ENCODE measurements at places on chromosomes 7 and 10.

DNA sequence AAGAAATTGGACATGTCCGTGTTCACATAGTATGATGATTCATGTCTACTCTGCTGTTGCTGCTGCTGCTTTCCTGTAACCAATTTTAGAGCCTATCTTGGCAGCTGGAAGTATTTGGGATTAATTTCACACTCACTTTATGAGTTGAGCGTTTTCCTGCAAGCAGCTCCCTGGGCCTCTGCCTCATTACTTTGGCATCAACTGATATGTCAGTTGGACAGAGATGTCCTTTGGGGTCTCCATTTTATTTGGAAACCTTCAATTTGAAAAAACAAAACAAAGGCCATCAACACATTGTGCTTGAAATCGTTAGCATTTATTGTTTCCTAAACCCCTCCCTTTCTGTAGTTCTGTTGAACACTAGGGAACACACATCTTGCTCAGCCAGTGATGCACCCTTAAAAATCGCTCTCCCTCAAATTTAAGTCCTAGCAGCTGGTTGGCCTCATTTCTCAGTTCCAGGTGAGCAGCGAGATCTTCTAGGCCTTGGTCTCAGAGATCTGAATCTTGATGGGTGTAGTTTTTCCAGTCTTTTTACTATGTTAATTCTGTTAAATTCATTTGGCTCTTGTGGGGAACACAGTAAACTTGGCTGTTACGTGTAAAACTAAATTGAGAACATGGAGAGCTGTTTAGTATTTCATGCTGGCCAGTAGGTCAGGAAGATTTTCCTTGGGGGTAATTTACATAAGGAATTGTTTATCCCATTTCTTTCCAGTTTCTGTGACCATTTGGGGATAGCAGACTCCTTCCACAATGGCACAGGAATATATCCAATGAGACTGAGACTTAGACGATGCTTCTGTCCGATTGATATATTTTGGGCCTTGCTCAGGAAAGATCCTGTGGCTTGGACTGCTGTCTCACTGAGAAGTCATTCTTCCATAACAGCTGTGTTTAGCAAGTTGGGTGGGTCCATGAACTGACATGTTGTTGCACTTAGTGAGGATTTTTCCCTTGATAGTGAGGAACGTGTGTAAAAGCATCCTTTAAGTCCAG is 371.6 kb downstream of the BBS9 start:
- no peak for DNase-seq

GRCh38 chr10:53109320-53109719 is 336.7 kb upstream of the MBL2 start:
- DNase-seq, result no peak

GRCh38 chr10:62691336-62691735 is 113.2 kb upstream of the ADO start:
- no peak for DNase-seq

DNA sequence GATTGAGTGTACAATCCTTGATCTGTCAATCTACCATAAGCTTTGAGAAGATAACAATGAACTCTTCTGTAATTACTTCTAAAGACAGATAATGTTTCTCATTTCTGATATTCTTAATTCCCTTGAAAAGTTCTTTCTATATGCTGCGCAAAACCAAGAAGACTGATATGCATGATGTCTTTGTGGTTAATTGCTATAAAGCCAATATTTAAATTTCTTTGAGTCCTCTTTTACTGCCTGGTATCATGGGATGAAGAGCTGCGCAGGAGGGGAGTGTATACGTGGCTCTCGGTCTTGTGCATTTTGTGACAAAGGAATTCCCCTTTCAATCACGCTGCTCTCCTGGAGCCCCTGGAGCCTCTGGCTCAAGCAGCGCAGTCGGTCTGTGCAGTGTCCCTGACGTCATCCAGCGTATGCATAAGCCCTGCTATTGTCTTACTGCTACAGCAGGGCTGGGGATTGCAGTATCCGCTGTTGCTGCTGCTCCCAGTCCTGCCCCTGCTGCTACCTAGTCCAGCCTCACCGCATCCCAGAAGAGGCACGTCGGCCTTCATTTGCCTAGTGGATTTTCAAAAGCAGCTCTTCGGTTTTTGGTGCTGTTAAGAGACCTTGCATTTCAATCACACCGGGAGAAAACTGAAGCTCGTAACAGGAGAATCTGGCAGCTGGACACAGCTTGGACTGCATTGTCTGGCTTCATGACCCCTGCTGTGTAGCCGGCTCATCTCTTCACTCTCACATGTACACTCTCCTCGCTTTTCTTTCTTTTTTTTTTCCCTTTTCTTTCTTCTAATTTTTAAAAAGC is 66.7 kb downstream of the ST7 start:
- DNase-seq, result peak; percentile 62

GRCh38 chr7:30796105-30796869 is 25.1 kb downstream of the MINDY4 start:
- DNase-seq, result no peak

- DNase-seq, result peak; percentile 83
Measured at GRCh38 chr10:71396711-71397295, at the start of gene CDH23. Gene CDH23 (plus strand): TSS chr10:71396920. CDS start chr10:71439832, 42,912 bp downstream.

DNA sequence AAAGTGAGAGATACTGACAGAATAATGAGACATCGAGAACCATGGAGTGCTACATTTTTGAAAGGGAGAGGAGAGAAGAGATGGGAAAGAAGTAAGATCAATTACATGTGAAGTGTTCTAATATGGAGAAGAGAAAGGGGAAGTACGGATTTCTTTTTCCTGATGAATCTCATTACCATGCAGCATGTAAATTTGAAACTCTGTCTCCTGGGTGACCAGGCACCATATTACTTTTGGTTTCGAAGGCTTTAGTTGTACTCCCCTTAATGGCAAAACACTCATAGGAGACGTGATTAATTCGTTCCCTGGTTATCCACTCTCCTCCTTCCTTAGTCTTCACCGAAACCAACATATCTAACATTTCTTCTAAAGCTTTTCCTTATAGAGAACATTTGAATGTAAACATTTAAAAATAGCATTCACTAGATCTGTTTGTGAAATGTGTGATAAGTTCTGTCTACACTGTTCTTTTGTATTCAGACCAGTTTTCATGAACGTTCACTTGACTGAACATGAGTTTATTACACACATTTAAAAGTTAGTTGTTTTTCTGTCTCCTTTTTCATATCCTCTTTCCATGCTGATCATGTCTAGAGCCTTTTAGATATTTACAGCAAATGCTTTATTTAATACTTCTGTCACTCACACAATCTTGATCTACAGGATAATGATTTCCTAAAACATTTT is 80.2 kb upstream of the MSRB2 start:
- no peak for DNase-seq

- no peak for DNase-seq
Measured at GRCh38 chr10:129369566-129369965, 97.5 kb upstream of the MGMT start.

DNA sequence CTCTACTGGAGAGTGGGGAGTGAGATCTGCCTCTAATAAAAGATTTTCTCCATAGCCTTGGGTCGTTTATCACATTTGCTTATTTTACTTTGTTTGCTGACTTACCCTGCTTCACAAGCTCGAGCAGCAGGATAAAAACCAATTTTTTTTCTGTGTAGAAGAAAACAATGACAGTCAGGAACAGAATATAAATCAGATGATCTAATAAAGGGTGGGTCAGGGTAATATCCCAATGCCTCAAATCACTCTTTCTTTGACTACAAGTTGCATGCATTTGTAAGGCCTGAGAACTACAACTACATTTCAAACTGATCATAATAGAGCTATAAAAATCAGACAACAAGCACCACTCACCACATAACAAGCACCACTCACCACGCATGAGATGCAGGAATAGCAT is 174.4 kb upstream of the ADARB2 start:
- DNase-seq, result no peak

DNA sequence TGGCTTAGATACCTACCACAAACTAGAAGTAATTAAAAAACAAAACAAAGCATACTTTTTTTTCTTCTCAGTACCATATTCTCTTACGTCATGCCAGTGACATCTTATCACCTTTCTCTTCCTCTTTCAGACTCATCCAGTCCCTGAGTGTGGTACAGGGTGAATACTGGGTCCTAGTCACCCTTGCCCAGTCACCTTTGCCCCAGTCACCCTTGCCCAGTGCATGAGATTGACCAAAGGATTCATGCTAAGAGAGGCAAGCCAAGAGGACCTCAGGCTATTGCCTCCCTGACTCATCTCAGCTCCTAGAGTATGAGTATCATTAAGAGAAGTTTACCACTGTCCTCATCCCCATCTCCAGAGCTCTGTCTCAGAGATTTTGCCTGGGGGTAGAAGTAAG is 10.0 kb upstream of the TSPAN12 start:
- DNase-seq, result no peak

GRCh38 chr7:83835424-83835823 is 186.5 kb upstream of the SEMA3E start:
- no peak for DNase-seq

DNA sequence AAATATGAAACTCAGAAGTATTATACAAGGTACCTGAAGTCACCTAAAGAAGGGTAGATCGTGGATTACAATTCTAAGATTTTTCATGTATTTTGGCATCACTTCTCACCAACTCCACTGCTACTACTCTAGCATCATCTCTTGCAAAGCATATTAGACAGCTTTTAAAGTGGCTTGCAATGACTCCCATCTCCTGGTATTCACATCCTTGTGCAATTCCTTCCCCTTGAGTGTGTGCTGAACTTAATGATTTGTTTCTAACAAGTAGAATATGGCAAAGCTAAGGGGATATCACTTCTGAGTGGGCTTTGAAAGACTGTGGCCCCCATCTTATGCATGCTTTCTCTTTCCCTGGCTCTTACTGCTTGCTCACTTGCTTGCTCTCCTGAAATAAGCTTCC is 280.2 kb downstream of the SNX13 start:
- DNase-seq, result no peak

GRCh38 chr10:114869520-114869892 is 47.9 kb downstream of the FHIP2A start:
- no peak for DNase-seq

Data from iPS-NIHi11 (cell line).